ENCODE measurements at places on chromosomes 7 and 10.
A peak's percentile ranks its signal among the peaks of the same experiment; 100 is the strongest.

- no peak for DNase-seq
Measured at GRCh38 chr7:158296798-158297104, 290.9 kb downstream of the PTPRN2 start.

GRCh38 chr7:33091641-33092191, 17.5 kb downstream of the RP9 start:
- DNase-seq, result no peak

DNA sequence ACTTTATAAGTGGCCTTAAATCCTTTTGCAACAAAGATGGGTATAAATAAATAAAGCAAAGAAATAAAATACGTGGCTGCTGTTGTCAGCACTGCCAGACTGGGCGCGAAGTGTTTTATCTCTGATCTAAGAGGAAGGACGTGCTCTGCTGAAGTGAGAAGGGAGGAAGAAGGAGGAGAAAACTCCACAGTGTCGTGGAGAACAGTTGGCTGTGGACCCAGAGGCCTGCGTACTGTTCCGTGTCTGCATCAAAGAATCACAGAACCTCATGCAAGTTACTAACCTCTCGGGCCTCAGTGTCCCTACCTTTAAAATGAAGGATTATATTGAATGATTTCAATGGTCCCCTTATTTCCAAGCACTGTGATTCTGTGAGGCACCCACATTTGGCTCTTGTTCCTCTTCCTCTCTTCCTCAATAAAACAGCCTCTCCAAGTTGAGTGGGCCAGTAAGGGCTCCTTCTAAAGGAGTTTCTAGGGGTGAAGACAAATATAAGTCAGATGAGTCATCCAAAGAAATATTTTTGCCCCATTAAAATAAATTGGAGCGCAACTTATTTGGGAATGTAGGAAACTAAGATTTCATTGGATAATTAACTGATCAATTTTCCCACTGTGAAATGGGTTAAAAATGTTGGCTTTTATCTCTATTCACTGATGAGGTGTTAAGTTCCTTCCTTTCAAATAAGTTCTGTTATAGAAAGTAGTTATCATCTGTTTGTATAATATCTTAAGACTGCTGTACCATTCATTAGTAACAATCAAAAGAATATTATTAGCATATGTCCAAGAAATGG, 126.9 kb upstream of the EFCAB10 start:
- DNase-seq, result no peak

DNA sequence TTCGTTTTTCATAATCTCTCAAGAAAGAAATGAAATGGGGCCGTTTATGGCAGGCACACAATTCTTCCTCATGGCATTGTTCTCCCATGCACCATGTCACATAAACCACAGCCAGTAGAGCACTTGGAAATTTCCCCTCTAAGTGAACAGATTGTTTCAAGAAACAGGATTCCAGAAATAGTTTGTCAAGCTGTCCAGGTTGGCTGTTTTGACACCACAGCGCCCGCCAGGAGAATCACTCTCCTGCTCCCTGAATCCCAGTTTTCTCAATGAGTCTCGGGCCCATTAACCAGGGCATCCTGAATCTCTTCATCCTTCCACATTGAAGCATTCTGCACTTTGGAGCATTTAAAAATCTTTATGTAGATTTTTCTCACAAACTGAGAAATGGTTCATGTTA, 172.2 kb upstream of the NEBL start:
- peak; percentile 42 for DNase-seq

DNA sequence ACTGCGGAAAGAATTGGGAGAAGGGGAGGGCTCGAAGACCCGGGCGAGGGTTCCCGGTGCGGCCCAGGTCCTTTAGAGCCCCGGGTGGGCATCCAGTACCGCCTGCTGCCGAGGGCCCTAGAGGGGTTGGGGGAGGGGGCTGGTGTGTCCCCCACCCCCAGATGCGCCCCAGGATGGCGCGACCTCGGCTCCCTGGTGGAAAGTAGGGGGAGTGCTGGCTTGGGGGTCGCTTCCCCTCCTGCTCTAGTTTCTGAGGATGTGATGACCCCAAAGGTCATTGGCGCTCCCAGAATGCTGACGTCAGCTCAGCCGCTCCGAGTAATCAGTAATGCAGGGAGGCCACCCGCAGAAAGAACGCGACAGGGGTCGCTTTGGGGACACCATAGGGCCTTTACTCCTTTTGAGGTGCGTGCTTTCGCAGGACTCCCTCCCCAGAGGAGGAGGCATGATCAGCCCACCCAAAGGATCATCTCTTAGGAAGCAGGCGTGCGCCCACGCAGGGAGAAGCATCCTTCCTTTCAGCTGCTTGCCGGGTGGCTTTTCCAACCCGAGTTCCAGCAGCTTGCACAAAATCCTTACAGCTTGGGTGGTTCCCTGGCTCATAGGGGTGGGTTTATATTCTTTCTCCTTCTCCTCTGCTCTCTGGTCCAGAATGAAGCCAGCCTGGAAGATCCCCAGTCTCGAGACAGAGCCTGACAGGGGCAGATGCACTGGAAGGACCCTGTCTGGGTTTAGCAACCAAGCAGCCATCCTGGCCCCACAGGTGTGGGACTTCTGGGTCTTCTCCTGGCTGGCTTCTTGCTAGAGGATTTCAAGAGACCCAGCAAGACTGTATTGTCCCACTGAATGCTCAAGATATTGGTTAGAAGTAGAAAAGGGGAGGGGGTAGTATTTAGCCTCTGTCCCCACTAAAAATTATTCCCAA, 1.3 kb upstream of the PRKAG2 start:
- no peak for DNase-seq

- no peak for DNase-seq
Measured at GRCh38 chr7:33698041-33698440, 207.3 kb upstream of the BMPER start.

DNA sequence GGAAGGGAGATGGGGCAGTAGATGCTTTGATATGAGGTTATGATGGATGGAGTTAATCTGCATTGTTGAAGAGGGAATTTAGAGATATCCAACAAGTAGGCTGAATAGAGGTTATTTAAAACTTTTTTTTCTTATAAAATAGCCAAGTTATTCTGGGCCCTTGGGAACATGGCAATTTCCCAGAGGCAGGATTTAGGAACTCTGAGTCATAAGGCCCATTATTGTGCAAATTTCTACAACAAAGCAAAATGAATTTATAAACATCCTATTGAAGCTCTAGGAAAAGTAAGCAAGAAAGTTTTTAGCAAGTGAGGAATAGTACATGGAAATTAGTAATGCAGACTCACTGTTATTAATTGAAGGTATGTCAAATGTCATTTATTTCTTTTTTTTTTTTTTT, 160.9 kb upstream of the NPY start:
- DNase-seq, result no peak

GRCh38 chr7:3240826-3241430, 60.1 kb upstream of the SDK1 start:
- no peak for DNase-seq

DNA sequence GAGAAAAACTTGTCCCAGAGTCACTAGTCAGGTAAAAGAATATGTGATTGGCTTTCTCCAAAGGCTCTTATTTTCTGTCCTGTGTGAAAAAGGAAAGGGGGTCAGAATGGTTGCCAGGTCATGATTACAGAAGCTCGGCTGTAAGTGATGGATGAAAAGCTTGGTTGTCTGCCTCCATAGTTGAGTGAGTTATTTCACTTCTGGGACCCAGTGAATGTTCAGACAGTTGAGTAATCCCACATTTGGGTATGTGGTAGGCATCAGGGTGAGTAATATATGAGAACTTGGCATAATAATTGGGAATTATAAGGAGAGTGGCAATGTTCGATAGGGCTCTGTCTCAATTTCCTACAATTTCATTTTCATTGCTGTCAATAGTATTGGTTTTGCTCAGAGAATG, 72.5 kb downstream of the BBS9 start:
- no peak for DNase-seq

DNA sequence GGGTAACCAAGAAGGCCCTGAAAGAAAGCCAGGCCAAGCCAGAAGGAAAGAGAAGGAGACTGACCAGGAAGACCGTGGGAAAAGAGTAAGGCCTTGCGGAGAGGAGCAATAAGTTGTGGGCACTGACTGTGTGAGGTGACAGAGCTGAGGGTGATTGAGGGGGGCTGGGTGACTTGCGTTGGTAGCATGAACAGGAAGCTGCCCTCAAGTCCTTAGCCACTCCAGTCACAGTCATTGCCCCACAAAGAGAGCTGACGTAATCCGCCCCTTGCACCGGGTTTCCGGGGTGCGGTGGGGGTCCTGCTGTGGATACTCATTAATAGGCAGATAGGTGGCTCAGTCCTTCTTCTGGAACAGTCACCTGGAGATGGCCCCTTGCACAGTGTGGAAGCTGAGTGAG, 16.1 kb upstream of the DMBT1 start:
- DNase-seq, result no peak
